ENCODE measurements at places on chromosomes 7 and 10.

DNA sequence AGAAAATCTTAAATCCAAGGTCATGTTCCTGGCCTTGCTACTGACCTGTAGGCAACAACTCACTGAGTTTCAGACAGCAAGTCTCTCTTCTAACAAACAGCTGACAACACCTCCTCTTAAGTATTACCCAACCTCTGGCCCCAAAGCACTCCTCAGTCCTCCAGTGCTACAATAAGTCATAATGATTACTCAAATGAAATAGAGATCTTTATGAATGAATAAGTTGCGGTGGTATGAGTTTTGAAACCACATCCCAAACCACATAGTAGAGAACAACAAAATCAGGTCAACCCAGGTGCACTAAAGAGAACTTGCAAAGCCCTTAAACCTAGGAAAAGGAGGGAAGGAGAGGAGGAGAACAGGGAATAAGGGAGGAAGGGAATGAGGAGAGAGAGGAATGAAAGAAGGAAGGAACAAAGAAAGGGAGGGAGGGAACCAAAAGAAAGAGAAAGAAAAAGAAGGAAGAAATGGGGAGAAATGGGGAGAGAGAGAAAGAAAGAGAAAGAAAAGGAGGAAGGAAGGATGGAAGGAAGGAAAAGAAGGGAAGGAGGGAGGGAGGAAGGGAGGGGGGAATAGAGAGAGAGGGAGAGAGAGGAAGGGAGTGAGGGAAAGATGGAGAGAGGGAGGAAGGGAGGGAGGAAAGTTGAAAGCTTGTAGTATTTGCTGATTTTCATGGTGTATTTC is 142.8 kb upstream of the CALCR start:
- no peak for DNase-seq

- DNase-seq, result no peak
These were observed 70.7 kb upstream of the MKX start for GRCh38 chr10:27816320-27816719.

DNA sequence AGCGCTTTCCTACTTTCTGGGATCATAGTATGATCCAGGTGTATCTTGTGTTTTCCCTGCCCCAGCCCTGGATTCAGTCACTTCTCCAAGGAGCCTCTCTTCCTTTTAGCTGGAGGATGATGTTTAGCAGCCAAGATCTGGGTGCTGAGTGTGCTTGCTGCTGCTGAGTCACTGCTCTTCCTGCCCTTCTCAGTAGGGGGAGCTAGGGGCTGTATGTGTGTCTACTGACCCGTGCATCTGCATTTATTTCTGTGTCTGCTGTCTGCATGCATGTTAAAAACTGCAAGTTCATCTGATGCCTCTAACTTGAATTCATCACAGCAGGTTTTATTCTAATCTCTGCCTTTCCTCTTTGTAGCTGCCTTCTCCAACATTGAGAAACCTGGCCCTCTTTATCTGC is 31.6 kb downstream of the MGMT start:
- no peak for DNase-seq

DNA sequence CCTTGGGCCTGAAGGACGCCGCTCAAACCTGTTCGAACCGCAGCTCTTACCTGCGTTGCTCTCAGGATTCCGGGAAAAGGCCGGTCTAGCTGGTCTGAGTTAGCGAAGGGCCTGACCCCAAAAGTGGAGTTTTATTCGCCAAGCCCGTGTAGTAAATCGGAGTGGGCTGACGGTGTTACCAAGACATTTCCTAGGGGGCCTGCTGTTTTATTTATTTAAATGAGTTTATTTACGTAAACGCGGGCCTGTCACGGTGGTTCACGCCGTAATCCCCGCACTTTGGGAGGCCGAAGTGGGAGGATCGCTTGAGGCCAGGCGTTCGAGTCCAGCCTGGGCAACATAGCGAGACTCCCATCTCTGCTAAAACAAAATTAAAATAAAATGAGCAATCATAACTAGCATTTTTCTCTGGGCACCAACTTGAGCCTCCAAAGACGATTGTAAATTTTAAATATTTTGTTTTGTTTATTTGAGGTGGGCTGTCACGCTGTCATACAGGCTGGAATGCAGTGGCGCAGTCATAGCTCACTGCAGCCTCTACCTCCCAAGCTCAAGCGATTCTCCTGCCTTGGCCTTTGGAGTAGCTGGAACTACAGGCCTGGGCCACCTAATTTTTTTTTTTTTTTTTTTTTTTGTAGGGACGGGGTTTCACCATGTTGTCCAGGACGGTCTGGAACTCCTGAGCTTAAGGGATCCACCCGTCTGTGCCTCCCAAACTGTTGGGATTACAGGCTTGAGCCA is 903 bp downstream of the ZNF655 start:
- DNase-seq, result no peak

- DNase-seq, result no peak
These were observed 57.7 kb downstream of the PYROXD2 start for GRCh38 chr10:98357194-98357822.

- no peak for DNase-seq
These were observed 684 bp upstream of the HOXA5 start for GRCh38 chr7:27143950-27144780.

DNA sequence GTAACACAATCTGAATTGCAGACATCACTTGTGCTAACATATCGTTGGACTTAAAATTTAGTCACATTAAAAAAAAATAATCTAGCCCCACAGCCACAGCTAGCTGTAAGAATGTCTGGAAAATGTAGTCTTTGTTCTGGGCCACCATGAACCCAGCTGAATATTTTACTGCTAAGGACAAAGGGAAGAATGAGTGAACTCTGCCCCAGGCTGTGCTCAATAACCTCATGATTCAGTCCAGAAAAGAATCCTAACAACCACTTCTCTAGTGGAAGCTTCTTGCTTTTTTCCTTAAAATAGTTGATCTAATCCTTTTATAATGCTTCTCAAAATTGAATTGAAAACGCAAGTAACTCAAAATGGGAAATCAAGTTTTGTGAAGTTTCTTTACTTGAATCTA is 25.6 kb upstream of the SOSTDC1 start:
- DNase-seq, result no peak

DNA sequence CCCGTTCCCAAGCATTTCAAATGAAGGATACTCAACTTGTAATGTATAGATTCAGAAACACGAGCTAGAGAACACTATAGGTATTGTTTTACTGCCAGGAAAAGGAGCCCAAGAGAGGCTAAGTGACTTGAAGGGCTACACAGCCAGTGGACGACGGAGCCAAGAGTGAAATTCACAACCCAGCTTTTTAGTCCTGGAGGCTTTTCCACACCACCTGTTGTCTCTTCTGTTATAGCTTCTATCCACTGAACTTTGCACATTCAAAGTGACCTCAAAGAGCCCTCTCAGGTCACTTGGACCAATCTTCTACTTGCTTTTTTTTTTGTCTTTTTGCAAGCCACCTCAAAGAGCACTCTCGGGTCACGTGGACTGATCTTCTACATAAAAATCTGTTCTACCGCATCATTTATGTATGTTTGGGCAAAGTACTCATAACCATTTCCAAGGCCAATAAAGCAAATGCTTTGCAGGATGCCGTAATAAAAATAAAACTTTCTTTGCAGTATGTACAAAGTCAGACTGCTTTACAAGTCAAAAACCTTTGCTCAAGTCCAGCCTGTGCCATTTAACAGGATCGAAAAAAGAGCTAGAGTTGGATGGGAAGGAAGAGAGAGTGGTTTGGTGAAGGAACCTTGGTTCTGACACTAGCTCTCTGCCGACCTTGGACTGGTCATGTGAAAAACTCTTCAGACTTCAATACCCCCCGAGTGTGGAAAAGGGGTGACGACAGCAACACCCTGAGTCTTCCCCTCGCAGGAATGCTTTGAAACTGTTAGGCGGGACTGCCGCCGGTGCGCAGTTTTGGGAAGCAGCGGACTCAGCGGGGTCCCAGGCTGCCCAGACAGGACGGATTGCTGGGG is 821 bp downstream of the SLC35B4 start:
- no peak for DNase-seq

GRCh38 chr7:94888995-94889523 is 18.3 kb upstream of the PPP1R9A start:
- no peak for DNase-seq

DNA sequence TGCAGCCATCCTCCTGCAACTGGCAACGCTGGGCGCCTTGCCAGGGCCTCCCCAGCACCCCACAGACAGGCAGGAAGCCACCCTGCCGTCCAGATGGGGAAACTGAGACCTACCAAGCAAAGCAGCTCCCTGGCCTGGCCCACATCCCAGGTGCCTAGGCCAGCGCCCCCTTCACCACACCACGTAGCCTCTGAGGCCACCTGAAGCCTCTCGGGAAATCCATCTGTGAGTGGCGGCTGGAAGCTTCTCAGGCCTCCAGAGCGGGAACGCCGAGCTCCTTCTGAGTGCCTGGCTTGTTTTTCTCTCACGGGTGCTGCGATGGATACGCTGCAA is 58.7 kb downstream of the UNCX start:
- DNase-seq, result no peak

DNA sequence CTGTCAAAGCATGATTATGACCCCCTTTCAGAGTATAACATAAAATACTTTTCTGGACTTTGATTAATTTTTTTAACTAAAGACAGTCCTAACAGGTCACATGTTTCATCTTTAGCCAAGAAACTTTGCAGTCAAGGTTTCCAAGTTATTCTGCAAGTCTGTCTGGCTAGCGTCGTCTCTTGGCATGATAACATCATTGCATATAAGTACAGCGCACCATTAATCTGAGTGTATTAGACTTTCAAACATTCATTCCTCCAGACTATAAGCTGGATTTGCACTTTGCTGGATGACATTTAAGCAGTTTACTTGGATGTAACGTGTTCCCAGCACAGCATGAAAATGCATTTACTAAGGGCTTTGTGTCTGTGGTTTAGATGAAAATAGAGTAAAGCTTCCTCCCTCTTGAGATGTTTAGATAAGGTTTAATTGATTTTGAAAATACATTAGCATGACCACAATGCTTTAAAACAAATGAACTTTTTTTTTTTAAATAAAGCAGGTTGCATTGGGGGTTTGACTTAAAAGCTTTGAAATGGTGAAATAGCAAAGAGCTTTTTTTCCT is 349.0 kb upstream of the MTPN start:
- no peak for DNase-seq

GRCh38 chr10:66931949-66932343 is 6.1 kb downstream of the LRRTM3 start:
- DNase-seq, result no peak

DNA sequence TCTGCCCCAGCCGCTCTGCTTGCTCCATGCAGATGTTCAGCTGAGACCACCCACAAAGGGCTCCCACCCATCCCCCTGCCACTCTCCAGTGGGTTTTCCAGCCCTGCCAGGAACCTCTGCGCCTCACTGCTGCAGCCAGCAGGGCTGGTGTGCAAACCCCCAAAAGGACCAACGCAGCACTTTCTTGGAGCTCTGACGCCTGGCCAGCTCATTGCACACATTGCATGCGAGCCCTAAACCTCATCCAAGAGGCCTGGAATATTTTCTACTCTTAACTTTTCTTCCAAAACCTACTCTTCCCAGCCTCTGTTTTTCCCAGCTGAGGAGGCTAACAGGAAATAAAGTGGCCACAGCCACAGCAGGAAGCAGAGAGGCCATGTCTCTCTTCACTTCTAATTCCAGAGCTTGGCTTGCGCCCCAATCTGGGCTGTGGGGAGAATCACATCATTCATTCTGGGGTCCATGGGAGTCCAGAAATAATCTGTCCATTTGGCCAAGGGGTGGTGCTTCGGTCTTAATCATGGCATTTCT is 4.6 kb upstream of the FAM170B start:
- DNase-seq, result no peak

- DNase-seq, result no peak
These were observed 42.0 kb upstream of the CYP2C18 start for GRCh38 chr10:94641480-94641879.

DNA sequence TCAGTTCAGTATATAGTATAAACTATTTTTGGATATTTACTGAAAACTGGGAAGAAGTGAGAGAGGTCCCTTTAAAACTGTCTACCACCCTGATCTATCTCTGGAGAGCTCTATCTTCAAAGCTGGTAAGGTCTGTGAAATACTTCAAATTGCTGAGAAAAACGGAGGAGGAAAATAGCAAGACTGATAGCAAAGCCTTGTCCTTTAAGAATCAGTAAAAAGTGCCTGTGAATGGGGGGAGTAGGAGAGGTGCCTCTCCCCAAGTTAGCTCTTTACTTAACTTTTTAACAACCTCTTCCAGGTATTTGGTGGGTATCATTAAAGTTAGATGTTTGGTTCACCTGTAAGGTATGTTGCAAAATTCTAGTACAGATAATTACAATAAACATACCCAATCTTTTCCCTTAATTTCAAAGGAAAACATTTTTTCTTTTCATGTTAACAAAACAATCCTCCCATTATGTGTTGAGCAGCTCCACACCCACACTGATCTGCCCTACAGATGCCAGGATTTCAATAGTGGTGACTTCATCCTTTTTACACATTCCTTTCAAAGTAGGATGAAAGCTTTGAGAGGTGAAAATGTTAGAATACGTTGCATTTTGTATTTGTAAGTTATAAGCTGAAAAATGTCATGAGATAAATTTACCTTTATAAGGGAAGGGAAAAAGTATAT is 149.2 kb downstream of the CRPPA start:
- no peak for DNase-seq

DNA sequence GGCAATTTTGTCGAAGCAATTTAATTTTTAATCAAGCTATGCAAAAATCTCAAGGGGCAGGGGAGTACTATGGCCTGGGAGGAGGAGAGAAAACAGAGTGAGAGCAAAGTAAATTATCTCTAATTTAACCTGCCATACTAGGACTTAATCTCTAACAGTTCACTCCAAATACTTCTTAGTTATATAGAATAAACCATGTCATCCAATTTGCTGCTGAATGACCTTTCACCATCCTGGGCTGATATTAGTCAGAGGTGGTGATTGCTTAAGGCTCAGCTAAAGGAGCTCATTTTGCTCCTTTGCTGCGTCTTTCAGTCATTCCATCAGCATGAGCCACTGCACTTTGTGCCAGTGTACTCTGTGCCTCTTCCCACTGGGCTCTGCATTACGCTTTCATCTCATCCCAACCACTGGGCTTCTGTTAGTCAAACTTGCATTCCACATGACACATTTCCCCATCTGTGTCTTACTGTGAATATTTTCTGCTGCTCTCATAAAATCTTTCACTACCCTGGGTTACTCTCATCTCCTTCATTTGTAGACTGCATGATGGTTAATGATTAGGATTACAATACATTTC is 84.3 kb downstream of the CD36 start:
- DNase-seq, result no peak

- no peak for DNase-seq
These were observed 130.1 kb upstream of the SHH start for GRCh38 chr7:155942226-155942950.

- DNase-seq, result no peak
These were observed 111.5 kb downstream of the HDAC9 start for GRCh38 chr7:18607025-18607424.

DNA sequence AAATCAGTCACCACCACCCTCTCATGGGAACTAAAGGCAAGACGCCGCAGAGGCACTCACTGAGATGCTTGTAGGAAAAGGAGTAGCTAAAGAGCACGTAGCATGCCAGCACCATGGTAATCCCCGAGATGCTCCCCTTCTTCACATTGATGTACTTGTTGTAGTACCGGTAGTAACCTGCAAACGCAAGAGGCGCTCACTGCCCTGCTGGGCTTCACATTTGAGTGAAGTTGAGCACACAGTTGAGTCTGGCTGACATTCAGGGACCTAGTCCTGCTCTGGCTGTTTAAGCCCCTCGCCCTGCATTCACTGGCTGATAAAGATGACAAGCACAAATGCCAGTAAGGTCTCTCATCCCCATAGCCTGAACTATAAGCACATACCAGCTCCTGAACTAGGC is 6.9 kb downstream of the ATP5MF start:
- DNase-seq, result no peak

Data from stimulated activated CD4-positive, alpha-beta T cell treated with anti-CD3 and anti-CD28 coated beads, Interleukin-12 subunit alpha, Interleukin-12 subunit beta, amount 100 ng/mL, for 4 hours (primary cell).